Hindlimb muscle (tissue), 1 donor: ENCODE measurements at places on chromosomes 2 and 18. TPM values are rescaled to one million over a fixed set of nuclear protein-coding genes. Genes with fewer than 3 reads are reported as not detected.

The RFX8 gene
- 1.9 TPM for polyA plus RNA-seq

The SERPINB13 gene
- 0.43 TPM for polyA plus RNA-seq

The LOXHD1 gene
- 2.8 TPM for polyA plus RNA-seq

The ITGA6 gene
- polyA plus RNA-seq: 98.3 TPM

The B3GNT7 gene
- polyA plus RNA-seq: 0.68 TPM

The CHRNG gene
- polyA plus RNA-seq: 167 TPM

The RGPD3 gene
- polyA plus RNA-seq: 0.22 TPM

The CD207 gene
- polyA plus RNA-seq: 0.27 TPM

The SIGLEC15 gene
- polyA plus RNA-seq: 0.19 TPM

The CLEC4F gene
- polyA plus RNA-seq: 0.36 TPM

The SH3RF3 gene
- polyA plus RNA-seq: 5.0 TPM

The LGALSL gene
- 23.1 TPM for polyA plus RNA-seq

The AQP12A gene
- 0.74 TPM for polyA plus RNA-seq

The AGXT gene
- polyA plus RNA-seq: not detected

The SULT1C2 gene
- 0.15 TPM for polyA plus RNA-seq

The SH2D6 gene
- 0.89 TPM for polyA plus RNA-seq

The GRHL1 gene
- polyA plus RNA-seq: 1.9 TPM

The ERBB4 gene
- polyA plus RNA-seq: 6.4 TPM

The XPO1 gene
- polyA plus RNA-seq: 150 TPM

The OSGEPL1 gene
- 12.9 TPM for polyA plus RNA-seq

The SERPINB2 gene
- 0.85 TPM for polyA plus RNA-seq

The EIF2AK3 gene
- 15.8 TPM for polyA plus RNA-seq

The AMER3 gene
- polyA plus RNA-seq: not detected
